Calu3 (cell line): ENCODE measurements at places on chromosomes 12 and 14. TPM values are rescaled to one million over a fixed set of nuclear protein-coding genes. Genes with fewer than 3 reads are reported as not detected.

DNA sequence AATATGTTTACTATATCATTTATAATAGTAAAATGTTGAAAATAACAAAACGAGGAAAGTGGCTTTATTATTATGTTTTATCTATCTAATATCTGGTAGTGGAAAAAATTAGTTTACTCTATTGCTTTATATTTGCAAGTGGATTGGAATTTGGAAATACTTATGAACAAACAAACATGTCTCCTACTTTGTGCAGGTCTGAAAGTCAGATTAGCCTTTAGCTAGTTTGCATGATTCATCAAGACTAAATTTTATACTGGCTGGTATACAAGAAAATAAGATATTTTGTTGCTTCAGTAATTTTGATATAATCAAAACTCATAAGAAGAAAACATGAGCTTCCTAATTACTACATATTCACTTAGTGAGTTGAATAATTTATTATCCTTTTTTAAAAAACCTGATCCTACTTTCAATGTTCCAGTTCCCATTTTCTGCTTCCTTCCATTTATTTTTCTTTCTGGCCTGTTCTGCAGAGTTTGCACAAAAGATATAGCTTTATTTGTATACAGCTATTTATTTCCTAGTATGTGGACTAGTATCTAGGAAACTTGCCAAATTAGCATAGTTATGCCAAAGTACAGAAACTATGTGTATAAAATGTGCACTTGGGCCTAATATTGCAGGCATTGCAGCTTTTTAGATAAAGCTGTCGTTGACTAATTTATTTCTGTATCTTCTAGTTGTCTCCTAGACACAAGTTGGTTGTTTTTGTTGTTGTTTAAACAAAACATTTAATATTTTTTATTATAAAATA lies 122.0 kb downstream of the AKAP6 start:
- DNase-seq: no peak

PLEKHG7 gene
- total RNA-seq: 1.3 and 2.5 TPM in 2 replicates

ADAMTS20 gene
- not detected in 2 replicates for total RNA-seq

- no peak for DNase-seq
Measured at GRCh38 chr12:102954134-102954533, 3.3 kb upstream of the ASCL1 start.

LRRC9 gene
- total RNA-seq: not detected in 2 replicates

GRCh38 chr12:110913119-110914056 lies 7.0 kb downstream of the MYL2 start:
- DNase-seq: no peak

DNA sequence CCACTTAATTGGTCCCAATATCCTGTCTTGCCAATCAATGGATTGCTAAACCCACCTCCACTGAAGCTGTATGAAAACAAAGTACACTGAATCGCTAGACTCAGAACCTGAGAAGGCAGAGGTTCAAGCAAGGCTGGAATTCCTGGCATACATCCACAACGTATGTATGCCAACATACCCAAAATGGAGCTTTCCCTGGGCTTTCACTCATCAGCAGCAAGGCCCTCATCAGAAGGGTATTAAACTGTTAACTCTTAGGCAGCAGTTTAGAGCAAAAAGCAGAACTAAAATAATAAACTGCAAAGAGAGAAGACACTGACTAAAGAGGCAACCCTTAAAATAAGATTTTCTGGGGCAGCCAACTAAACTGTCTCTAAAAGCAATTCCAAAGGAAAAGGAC lies 13.6 kb downstream of the MED13L start:
- no peak for DNase-seq

DNA sequence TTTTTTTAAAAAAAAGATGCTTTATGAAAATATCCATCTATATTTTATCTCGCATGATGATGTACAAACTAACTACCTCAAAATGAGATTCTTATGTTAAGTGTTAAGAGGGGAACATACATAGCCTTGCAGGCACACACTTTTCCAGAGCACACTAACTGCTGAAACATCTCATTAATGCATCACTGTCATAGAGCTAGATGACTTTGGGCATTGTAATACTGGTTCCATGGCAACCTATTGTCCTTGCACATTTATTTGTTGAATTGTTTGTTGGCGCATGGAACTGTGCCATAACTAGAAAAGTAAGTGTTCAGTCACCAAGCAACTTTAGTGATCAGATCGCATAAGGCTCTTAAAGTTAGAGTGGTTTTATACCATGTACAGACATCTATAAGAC lies 348.3 kb downstream of the GALC start:
- DNase-seq: no peak

DNA sequence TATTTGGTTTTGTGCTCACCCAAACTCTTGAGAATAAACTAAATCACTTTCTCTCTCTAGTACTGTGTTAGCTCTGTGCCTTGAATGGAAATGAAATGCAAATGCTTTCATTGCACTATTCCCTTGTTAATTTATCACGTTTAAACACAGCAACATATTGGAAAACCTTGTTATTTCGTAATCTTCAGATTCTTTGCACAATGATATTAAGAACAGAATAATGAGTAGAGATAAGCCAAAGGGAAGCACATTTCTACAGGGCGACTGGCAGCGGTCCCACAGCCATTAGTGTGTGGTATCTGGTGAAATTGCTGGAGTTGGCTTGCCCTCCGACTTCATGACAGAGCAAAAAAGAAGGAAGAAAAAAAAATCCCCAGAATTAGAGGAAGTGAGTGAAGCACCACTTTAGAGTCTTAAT lies 166.1 kb upstream of the E2F7 start:
- peak; percentile 69 for DNase-seq

DNA sequence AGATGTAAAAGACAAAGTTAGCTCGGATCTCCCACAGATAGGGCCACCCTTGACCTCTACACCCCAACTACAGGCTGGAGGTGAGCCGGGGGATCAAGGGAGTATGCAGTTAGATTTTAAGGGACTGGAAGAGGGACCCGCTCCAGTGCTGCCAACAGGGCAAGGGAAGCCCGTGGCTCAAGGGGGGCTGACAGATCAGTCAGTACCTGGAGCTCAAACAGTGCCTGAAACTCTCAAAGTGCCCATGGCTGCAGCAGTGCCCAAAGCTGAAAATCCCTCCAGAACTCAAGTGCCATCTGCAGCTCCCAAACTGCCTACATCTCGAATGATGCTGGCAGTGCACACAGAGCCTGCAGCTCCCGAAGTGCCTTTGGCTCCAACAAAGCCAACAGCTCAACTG lies 10.4 kb downstream of the NYNRIN start:
- DNase-seq: no peak

DNA sequence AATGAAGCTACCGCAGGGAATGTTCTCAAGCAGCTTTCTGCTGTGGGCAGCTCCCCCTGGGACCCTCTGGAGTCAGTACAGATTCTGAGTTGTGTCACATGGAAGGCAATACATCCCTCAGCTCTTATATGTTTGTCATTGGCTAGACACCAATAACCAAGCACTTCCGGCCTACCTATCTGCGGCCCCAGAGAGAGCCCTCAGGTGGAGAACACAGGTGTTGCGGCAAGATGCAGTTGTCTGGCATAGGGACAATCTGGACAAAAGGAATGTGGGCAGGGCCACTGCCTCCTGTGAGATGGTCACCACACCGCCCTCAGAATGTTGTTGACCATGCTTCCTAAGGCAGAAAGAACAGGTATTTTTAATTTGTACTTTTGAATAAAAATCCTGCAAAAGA lies 118.7 kb downstream of the BRMS1L start:
- DNase-seq: peak; percentile 62

GRCh38 chr14:41636492-41637392 lies 30.1 kb downstream of the LRFN5 start:
- DNase-seq: no peak

SIX4 gene
- 20.9 and 22.8 TPM in 2 replicates for total RNA-seq
